Activated naive CD4-positive, alpha-beta T cell (primary cell): ENCODE measurements at places on chromosomes 2 and 18.

DNA sequence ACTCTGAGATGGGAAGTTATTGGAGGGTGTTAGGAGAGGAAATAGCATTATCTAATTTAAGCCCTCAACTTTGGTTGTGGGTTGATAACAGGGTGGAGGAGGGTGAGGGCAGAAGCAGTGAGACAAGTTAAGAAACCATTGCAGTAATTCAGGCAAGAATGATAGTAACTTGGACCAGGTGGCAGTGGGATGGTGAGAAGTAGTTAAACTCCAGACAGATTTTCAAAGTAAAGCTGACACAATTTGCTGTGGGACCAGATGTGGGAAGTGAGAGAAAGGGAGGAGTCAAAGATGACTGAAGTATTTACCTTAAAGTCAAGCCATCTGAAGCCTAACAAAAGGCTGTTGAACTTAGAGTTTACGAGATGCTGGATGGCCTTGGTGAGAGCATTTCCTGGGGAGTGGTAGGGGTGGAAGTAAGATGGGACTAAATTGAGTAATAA, 163.2 kb upstream of the KLF7 start:
- DNase-seq = no peak

DNA sequence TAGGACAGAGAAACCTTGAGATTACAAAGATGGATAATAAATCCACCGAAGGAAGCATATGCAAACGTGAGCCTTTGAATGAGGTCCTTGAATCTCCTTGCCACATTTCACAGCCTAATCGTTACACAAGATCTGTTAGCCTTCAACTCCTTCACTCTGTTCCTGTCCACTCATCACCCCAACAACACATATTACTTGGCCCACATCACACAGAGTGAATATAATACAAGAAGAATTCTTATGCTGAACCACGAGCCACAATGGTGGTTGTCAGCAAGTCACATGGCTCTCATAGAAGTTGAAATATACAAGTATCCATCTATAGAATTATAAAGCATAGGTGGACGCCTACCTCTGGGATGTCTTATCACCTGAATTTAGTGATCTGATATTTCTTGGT, 12.6 kb downstream of the ZBTB7C start:
- no peak for DNase-seq

DNA sequence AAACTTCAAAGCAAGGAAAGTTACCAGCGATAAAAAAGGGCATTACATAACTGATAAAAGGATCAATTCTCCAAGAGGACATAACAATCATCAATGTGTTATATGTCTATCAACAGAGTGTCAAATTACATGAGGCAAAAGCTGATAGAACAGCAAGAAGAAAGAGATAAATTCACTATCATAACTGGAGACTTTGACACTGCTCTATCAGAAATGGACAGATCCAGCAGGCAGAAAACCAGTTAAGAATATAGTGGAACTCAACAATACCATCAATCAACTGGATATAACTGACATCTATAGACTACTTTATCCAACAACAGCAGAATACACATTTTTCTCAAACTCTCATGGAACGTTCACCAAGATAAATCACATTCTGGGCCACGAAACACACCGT, 65.0 kb downstream of the ROCK2 start:
- DNase-seq = no peak

- no peak for DNase-seq
These were observed 373.9 kb downstream of the SETBP1 start for GRCh38 chr18:45054636-45055035.

- no peak for DNase-seq
These were observed 5.4 kb downstream of the ZNF521 start for GRCh38 chr18:25346561-25346960.
